T-helper 2 cell (primary cell): ENCODE measurements at places on chromosomes 2 and 18.

DNA sequence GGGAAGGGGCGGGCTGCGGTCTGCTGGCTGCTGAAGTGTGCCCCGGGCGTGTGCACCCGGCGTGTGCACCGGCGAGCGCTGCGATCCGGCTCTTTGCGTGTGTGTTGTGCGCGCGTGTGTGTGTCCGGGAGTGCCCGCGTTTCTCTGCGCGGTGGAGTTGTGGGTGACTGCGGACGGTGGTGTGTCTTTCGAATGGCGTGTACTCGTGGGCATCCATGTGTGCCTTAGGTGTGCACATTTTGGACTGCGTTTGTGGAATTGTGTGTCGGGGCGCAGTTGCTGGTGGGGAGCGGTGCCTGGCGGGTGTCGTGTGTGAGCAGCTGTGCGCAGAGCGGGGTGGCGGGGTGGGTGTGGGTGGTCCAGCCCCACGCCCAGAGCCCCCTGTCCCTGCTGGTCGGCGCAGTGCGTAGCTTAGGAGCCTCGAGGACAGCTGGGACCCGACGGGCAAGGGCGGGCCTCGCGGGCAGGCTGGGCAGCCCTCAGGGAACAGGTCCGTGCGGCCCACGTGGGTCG, 533 bp downstream of the HPCAL1 start:
- no peak for DNase-seq

DNA sequence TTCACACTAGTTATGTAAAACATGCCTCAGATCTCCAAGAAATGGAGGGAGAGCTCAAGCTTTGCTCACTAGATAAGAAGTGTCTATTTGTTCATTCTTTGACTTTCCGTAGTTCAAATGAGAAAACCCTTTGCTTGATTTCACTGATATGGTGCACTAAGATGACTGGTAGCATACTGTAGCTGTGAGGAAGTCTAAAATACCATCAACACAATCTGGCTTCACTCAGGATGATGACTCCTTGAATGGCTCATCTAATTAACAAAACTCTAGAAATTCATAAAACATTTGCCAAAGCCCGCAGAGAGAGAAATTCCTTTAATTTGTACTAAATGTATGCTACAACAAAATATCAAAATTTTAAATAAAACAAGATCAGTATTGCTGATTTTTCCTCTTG, 152.8 kb upstream of the STK17B start:
- DNase-seq = no peak

- DNase-seq = no peak
Measured at GRCh38 chr18:36658611-36659010, 170.2 kb downstream of the TPGS2 start.

DNA sequence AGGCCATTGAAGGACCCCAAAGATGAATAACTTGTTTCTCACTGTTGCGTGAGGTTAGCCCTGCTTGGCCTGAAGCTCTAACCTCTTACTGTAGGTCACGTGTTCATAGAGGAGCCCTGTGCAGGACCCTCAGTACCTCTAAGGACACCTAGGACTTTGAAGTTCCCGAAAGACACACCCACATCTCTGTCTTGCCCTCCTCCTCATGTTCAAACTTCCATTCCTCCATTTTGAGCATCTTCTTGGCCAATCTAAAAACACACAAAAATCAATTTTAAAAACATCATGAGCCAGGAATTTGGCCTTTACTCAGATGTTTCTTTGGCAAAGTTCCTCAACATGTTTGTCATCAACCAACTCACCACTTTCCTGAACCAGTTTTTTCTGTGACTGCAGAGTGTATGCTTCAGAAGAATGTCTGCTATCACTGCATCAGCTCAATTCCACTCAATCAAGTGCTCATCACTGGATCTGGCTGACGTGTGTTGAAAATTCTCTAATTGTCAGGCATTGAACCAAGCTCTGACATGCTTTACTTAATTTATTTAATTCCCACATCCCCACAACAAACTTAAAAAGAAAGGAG, 101.6 kb downstream of the AP1S3 start:
- no peak for DNase-seq

GRCh38 chr2:35688309-35688708, 667.3 kb upstream of the CRIM1 start:
- no peak for DNase-seq

- DNase-seq = no peak
Measured at GRCh38 chr18:25081001-25081400, 271.0 kb downstream of the ZNF521 start.

DNA sequence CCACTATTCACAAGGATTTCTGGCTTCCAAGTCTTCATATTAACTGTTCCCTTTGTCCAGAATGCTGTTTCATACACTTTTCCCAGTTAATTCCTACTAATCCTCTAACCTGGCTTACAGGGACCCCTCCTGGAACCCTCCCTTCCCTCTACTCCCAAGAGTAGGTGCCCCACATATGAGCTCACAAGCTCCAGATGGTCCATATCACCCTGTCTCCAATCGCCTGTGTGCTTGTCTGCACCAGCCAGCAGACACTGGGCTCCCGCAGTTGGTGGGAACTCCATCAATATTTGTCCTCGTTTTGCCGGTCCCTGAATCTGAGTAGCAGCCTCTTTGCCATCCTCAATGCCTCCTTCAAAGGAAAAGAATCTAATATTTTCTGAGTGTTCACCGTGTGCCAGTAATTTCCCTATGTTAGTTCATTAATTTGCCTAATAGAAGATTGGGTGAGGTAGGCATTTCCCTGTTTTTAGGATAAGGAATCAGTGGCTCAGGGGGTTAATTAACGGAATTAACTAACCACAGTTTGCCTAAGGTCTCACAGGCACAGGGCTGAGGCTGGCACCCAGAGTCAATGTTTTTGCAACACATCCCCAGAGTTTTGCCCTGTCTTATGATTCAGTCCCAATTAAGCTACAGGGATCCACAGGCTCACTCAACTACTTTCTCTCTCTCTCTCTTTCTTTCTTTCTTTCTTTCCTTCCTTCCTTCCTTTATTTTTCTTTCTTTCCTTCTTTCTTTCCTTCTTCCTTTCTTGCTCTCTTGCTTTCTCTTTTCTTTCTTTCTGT, 141.6 kb upstream of the CYP1B1 start:
- no peak for DNase-seq

DNA sequence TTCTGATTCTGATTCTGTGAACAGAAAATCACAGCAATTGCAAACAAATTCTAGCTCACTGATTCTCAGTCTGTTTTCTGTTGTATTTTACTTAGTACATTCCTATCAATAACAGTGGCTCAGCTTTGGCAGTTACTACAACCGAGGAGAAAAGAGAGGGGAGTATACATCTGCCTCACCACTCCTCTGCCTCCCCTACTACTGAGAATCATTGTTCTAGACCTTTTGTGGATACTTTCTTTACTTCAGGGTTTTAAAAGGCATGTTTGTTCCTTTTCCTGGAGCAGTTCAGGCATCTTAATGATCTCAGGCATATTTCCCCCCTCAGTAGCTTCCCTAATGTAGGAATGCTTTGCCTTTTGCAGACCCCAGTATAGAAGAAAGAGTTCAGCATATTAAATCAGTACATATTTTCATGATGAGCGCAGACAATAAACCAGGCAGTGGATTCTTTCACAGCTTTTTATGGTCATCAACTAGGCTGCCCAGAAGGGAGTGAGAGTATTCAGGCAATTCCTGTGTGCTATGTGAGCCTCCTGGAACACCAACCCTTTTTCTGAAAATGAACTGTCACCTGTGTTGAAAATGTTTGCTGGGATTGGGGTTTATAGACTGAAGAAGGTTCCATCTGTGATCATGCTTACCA, 10.3 kb downstream of the STAMBP start:
- no peak for DNase-seq

- DNase-seq = no peak
Measured at GRCh38 chr2:163370169-163370886, 365.5 kb downstream of the FIGN start.

DNA sequence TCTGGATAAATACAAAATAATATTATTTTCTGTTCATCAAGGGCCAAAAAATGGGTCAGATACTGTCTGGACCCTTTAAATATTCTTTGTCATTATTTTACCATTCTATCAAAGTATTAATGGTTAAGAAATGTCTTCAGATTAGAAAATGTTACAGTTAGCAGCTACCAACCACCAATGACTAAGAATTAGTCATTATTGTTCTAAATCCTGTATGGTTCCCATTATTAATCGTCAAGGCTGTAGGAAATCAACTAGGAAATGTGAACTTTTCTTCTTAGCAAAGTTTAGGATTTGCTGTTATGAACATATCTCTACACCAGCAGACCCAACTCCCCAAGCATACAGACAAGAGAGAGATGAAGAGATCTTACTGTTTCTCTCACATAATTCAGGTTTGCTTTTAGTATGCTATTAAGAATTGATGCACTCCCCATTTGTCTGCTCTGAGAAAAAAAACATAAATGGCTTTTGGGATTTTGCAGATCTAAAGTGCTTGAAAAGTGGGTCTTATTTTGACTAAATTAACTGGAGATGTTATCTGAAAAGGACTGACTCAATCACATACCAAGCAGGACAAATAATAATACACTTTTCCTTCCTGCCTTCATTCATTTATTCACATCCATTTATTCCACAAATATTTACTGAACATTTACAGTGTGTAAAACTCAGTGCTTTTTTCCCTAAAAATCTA, 147.7 kb downstream of the PPP1R1C start:
- no peak for DNase-seq

GRCh38 chr18:36031903-36032302, 35.5 kb downstream of the RPRD1A start:
- no peak for DNase-seq

DNA sequence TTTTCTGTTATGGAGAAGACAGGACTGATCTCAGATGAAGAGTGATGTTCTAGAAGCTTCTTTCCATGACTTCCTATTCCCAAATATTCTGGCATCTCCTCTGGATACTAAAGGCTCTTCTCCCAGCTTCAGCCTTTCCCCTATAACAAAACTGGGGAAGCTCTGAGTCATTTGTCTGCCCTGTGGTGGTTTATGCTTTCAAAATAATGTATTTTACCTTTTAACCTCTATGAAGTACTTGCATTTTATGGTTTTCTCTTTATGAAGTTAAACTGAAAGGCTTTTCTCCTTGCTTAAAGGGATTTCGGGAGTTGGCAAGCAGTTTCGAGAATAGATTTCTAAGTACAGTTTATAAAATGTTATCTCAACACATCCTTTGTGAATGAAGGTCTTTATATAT, 104.4 kb downstream of the TANC1 start:
- no peak for DNase-seq

- no peak for DNase-seq
Measured at GRCh38 chr2:192208848-192209247, 14.1 kb upstream of the TMEFF2 start.

DNA sequence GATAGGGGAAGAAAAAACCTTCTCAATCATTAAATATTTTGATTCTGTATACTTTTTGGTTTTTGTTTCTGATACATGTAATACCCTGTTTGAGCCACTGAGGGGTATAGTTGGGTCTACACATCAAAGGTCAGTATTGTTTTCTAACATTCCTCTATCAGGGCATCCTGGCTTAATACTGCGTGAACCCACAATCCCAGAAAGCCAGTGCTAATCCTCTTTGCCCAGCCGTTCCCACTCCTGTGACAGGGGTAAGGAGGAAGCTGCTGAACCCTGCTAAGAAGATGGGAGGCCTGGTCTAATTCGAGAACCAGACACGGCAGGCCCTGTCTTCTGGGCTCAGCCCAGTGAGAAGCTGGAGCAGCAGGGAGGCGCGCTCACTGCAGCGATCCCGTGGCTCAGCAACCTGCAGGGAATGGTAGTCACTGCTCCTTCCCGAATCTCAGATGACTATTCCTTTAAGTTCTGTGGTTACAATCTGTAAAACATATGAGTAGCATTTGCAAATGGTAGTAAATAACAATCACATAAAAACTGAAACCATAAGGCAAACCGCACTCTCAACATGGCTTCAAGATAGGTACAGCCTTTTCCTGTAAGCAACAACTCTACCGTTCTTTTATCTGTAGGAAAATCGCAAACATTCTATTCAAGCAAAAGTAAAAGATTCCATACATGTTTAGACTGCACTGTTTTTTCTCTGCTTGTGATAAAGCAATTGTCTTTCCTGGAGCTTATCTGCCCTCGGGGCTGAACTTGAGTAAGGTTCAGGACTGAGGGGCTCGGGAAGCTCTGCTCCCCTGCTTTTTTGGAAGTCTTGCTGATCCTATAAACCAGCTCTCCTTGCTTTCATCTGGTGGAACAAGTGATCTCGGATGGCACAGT, 87.0 kb downstream of the EPB41L3 start:
- no peak for DNase-seq

DNA sequence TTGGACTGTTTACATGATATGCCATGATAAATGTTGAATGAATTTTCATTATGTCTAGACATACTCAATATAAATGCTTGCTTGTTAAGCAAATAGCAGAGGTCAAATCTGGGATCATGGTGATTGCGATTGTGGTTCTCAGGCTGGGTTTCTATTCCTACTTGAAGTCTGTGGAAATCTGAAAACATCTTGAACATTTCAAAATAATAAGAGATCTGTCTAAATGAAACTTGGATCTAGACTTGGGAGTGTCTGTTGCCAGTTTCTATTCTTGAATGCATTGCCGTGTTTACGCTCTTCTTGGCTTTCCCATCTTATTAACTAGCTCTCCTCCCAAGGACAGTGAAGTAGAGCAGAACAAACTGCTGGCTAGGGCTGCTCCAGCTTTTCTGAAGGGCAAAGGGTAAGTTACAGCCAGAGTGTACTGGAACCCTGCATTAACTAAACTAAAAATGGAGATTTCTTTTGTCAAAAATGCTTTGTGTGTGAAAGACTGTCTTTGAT, 127.7 kb downstream of the DTNA start:
- no peak for DNase-seq

GRCh38 chr2:236718207-236718992, 148.8 kb downstream of the ACKR3 start:
- no peak for DNase-seq

GRCh38 chr2:162492225-162492624, 148.3 kb downstream of the GCA start:
- no peak for DNase-seq

DNA sequence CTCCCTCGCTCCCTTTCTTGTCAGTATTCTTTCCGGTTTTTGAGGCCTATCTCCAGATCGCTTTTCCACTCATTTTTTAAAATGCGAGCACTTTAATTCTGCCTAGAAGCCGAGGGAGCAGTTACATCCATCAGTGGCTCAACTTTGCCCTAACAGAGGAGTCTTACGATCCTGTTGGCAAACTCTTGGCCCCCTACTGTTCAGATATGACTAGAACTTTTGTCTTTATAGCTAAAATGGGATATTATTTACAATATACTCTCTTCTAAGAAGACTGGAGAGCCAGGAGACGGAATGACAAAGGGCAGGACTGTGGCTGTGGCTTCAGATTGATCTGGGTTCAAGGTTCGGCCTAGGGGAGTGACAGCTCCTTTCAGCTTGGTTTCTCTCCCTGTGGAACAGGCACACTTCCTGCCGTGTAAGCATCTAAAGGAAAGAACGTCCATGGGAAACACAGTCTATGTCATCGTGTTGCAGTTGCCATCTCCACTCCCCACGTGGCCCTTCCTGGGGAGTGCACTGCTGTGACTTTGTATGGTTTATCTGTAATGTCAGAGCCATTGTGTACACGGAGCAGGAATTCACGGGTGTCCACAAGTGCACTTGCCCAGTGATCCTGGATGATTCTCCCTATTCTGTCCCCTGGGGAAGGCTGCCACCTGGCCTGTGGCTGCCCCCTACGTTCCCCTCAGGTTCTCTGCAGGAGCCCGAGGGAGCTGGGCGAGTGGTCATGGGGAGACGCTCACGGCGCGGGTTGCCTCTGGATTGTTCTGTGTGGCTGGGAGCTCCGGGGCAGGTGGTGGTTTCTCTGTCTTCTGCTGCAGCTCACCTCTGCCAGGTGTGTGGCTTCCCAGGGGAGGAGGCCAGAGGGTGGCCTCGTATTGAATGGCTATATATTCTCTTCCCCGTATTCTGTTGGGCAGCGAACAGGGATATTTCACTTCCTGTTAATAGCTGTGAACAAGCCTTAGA, 222.0 kb downstream of the LDLRAD4 start:
- DNase-seq = no peak
